ENCODE measurements at places on chromosomes 2 and 18. TPM values are rescaled to one million over a fixed set of nuclear protein-coding genes. Genes with fewer than 3 reads are reported as not detected.
A peak's percentile ranks its signal among the peaks of the same experiment; 100 is the strongest.

DNA sequence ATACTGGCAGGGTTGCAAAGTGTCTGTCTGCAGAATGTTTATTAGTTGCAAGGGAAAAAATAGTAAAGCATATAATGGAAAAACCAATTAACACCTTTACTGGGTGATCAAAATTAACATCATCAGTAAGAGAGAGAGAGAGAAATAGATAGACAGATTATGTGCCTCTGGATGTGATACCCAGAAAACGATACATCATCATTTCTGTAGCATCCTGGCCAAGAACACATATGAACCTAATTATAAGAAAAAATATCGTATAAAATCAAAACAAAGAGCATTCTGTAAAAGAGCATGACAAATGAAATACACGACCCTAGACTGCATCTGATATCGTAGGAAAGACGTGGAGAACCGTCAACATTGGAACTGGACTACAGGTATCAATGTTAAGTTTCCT lies 64.6 kb downstream of the SMC6 start:
- no peak for DNase-seq
- H3K36me3 ChIP-seq = peaks cover 29% of the 10 kb centered on the region
- no peaks in the 10 kb centered on the region for H3K4me1 ChIP-seq
- no peak overlapping the region for H3K4me3 ChIP-seq
- no peak overlapping the region for H3K27ac ChIP-seq

DNA sequence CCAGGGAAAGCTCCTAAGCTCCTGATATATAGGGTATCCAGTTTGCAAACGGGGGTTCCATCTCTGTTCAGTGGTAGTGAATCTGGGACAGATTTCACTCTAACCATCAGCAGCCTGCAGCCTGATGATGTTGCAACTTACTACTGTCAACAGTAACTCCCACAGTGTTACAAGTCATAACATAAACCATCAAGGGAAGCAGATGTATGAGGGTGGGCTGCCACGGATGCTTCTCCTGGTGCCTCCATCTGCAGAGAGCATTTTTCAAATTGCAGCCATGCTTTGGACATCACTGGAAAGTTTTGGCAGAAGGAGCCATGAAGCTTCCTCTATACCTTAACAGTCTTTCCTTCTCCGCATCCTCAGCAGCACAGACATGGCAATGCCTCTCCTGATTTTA lies 234.5 kb downstream of the ANKRD36B start:
- H3K4me1 ChIP-seq = no peaks in the 10 kb centered on the region
- no peak overlapping the region for H3K27ac ChIP-seq
- DNase-seq = no peak
- no peaks in the 10 kb centered on the region for H3K36me3 ChIP-seq
- H3K27me3 ChIP-seq = no peaks in the 10 kb centered on the region
- no peak overlapping the region for H3K4me3 ChIP-seq

The MC2R gene
- total RNA-seq = not detected

The ANKRD62 gene
- not detected for total RNA-seq

The FMNL2 gene
- total RNA-seq = 30.3 TPM

DNA sequence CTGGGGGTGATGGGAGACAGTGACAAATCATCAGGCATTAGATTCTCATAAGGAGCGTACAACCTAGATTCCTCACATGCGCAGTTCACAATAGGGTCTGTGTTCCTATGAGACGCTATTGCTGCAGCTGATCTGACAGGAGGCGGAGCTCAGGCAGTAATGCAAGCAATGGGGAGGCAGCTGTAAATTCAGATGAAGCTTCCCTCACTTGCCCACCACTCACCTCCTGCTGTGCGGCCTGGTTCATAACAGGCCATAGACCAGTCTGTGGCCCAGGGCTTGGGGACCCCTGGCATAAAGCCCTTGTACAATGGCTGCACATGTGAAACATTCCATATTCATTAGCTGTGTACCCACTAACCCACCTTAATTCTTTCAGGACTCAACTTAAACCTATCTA lies 18.0 kb downstream of the NMUR1 start:
- peak overlapping the region; percentile 3 for H3K4me3 ChIP-seq
- H3K27me3 ChIP-seq = no peaks in the 10 kb centered on the region
- no peaks in the 10 kb centered on the region for H3K4me1 ChIP-seq
- H3K36me3 ChIP-seq = peaks cover 14% of the 10 kb centered on the region
- no peak for DNase-seq

- peaks cover 8% of the 10 kb centered on the region for H3K4me1 ChIP-seq
- no peak overlapping the region for H3K27ac ChIP-seq
- no peaks in the 10 kb centered on the region for H3K36me3 ChIP-seq
- DNase-seq = no peak
- H3K4me3 ChIP-seq = no peak overlapping the region
- H3K27me3 ChIP-seq = no peaks in the 10 kb centered on the region
Observed at GRCh38 chr2:235541016-235541415, 47.2 kb downstream of the AGAP1 start.
